RWPE2 (cell line): ENCODE measurements at places on chromosomes 5 and 9.

- DNase-seq, result no peak
Observed at GRCh38 chr9:6367128-6367890, 39.1 kb downstream of the TPD52L3 start.

GRCh38 chr5:158802941-158803341, 296.8 kb downstream of the EBF1 start:
- DNase-seq, result no peak

GRCh38 chr5:93145767-93146166, 435.3 kb downstream of the NR2F1-AS1 start:
- no peak for DNase-seq

- DNase-seq, result no peak
Observed at GRCh38 chr9:121690316-121690715, 38.9 kb downstream of the DAB2IP start.

- no peak for DNase-seq
Observed at GRCh38 chr5:6861667-6862066, 148.4 kb downstream of the TENT4A start.
